Daoy (cell line): ENCODE measurements at places on chromosomes 13 and 19. TPM values are rescaled to one million over a fixed set of nuclear protein-coding genes. Genes with fewer than 3 reads are reported as not detected.

KLK5 gene
- total RNA-seq = not detected in 2 replicates

NR1H2 gene
- total RNA-seq = 61.1 and 77.3 TPM in 2 replicates

RPL13A gene
- 2,661 and 3,645 TPM in 2 replicates for total RNA-seq

TMIGD2 gene
- total RNA-seq = not detected in 2 replicates

MCEMP1 gene
- not detected in 2 replicates for total RNA-seq

ARMC6 gene
- total RNA-seq = 82.6 and 91.8 TPM in 2 replicates

CGB3 gene
- 5.3 and 11.9 TPM in 2 replicates for total RNA-seq

CHST8 gene
- total RNA-seq = 0.06 and 0.29 TPM in 2 replicates

ZSCAN5B gene
- total RNA-seq = not detected in 2 replicates

SIGLEC10 gene
- not detected in 2 replicates for total RNA-seq

DAND5 gene
- not detected in 2 replicates for total RNA-seq

BRSK1 gene
- 6.3 and 9.0 TPM in 2 replicates for total RNA-seq

SMIM17 gene
- total RNA-seq = not detected in 2 replicates

CEACAM3 gene
- not detected in 2 replicates for total RNA-seq

LINGO3 gene
- 0.23 and 0.24 TPM in 2 replicates for total RNA-seq

CELF5 gene
- total RNA-seq = 0.06 TPM in 1 of 2 replicates, not detected in the other

PRX gene
- 0.71 and 1.6 TPM in 2 replicates for total RNA-seq

FAM216B gene
- total RNA-seq = not detected in 2 replicates

ZNF91 gene
- 7.5 and 10.4 TPM in 2 replicates for total RNA-seq

ZFP28 gene
- 3.1 and 10.8 TPM in 2 replicates for total RNA-seq
